Hair follicular keratinocyte (primary cell): ENCODE measurements at places on chromosomes 11 and 22. TPM values are rescaled to one million over a fixed set of nuclear protein-coding genes. Genes with fewer than 3 reads are reported as not detected.

AMPD3 gene
- total RNA-seq: 5.7 and 13.4 TPM in 2 replicates

NRIP3 gene
- 1.7 and 1.8 TPM in 2 replicates for total RNA-seq

PAMR1 gene
- 1.6 and 12.7 TPM in 2 replicates for total RNA-seq

MPEG1 gene
- total RNA-seq: not detected in 2 replicates
